Body of pancreas (tissue), 4 donors: ENCODE measurements at places on chromosomes 6 and 20. TPM values are rescaled to one million over a fixed set of nuclear protein-coding genes. Genes with fewer than 3 reads are reported as not detected.

DNA sequence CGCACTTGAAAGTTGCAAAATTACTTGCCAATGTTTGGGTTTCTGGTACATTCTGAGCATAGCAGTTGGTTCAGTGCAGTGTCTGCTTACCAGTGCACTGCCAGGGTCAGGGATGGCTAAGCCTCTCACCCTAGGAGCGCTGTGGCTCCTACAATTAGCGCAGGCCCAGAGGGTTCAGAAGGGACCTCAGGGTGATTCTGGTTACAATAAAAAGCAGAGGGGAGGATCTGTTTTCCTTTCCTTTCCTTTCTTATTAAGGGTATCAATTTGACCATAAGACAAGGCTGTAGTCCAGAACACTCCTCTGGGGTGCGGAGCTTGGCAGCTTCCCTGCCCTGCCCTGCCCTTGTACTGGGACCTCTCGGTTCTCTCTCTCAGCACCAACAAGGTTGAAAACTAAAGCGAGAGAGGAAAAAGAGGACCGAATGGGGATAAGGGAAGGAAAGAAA lies 2.6 kb downstream of the MAFB start:
- DNase-seq = no peak

DNA sequence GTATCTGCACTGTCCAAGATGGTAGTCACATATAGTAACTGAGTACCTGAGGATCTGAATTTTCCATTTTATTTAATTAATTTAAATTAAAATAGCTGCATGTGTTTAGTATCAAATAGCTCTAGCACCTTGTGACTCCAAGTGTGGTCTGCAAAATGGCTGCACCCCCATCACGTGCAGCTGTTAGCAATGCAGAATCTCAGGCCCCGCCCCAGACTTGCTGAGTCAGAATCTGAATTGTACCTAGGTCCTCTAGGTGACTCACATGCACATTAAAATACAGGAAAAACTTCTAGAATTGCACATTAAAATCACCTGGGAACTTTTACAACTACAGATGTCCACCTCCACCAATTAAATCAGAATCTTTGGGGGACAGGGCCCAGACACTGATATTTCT lies 19.2 kb upstream of the FAM83C start:
- no peak for DNase-seq

GRCh38 chr20:44435630-44436335 lies 39.9 kb upstream of the TTPAL start:
- DNase-seq = no peak

The GDAP1L1 gene
- not detected for total RNA-seq

The POLR1H gene
- 7.6 TPM for total RNA-seq

The CNBD2 gene
- total RNA-seq = 23.4 TPM

The COL9A1 gene
- total RNA-seq = not detected

GRCh38 chr6:65943051-65943450 lies 236.0 kb upstream of the EYS start:
- DNase-seq = no peak

DNA sequence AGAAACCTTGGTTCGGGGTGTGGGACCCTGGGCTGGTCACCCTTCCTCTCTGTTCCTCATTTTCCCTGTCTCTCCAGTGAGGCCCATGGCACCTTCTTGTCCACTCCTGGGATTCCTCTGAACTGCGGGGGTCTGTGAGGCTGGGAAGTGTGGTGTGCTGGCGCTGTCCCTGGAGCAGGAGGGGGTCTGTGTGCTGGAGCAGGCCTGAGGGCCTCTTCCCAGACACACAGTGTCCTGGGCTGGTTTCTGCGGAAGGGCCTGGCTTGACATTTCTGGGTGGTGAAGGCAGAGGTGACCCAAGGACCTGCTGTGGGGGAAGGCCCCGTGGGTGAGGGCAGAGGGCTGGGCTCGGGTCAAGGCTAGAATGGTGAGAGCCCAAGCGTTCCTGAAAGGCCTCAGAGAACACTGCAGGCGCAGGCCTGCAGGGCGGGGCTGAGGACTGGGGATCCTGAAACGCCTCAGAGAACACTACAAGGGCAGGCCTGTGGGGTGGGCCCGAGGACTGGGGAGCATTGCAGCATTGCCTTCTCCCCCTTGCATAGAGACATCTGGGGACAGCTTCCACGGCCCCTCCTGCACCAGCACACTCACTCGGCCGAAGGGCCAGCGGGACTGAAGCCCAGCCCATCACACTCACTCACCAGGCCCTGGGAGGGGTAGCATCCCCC lies 10.6 kb upstream of the BAK1 start:
- DNase-seq = peak; percentile 61

GRCh38 chr20:14264869-14265268 lies 72.5 kb downstream of the FLRT3 start:
- DNase-seq = no peak

The SAMD5 gene
- 0.26 TPM for total RNA-seq
